Melanocyte of skin (primary cell): ENCODE measurements at places on chromosomes 7 and 10. TPM values are rescaled to one million over a fixed set of nuclear protein-coding genes. Genes with fewer than 3 reads are reported as not detected.

Gene PRKG1
- total RNA-seq: 8.9 and 9.8 TPM in 2 replicates

Gene TSPAN15
- 32.7 and 55.6 TPM in 2 replicates for total RNA-seq

Gene UCMA
- total RNA-seq: not detected in 2 replicates

Gene CDK1
- 38.9 and 53.3 TPM in 2 replicates for total RNA-seq

Gene CPED1
- total RNA-seq: 0.15 and 0.67 TPM in 2 replicates

Gene CACNB2
- total RNA-seq: 0.34 and 0.36 TPM in 2 replicates

Gene CCL24
- 0.73 TPM in 1 of 2 replicates, not detected in the other for total RNA-seq

Gene CHST3
- total RNA-seq: 21.1 and 23.6 TPM in 2 replicates

Gene ECHDC3
- 13.0 and 19.0 TPM in 2 replicates for total RNA-seq

Gene FAM237B
- total RNA-seq: not detected in 2 replicates

Gene OPN4
- not detected in 2 replicates for total RNA-seq

Gene GATA3
- not detected in 2 replicates for total RNA-seq

Gene WNT16
- total RNA-seq: not detected in 2 replicates

Gene POU6F2
- total RNA-seq: not detected in 2 replicates

Gene NEUROG3
- not detected in 2 replicates for total RNA-seq

Gene TFEC
- under 0.01 TPM in 1 of 2 replicates, not detected in the other for total RNA-seq

Gene POLR2J
- total RNA-seq: 32.7 and 36.5 TPM in 2 replicates

Gene SCIN
- 0.69 and 1.8 TPM in 2 replicates for total RNA-seq

Gene ADRA2A
- under 0.01 TPM in 1 of 2 replicates, not detected in the other for total RNA-seq

Gene GCK
- total RNA-seq: 0.73 TPM in 1 of 2 replicates, not detected in the other

Gene RHBDD2
- 36.5 and 36.7 TPM in 2 replicates for total RNA-seq

Gene SPDYE16
- total RNA-seq: not detected in 2 replicates

Gene PI4K2A
- total RNA-seq: 18.6 and 25.4 TPM in 2 replicates

Gene ZNF716
- total RNA-seq: not detected in 2 replicates

Gene AKR1D1
- total RNA-seq: not detected in 2 replicates

Gene ZNF862
- 3.3 and 3.7 TPM in 2 replicates for total RNA-seq

Gene C7orf33
- total RNA-seq: not detected in 2 replicates

Gene PROSER2
- total RNA-seq: 1.0 and 4.4 TPM in 2 replicates

Gene CPA2
- total RNA-seq: not detected in 2 replicates
